ENCODE measurements at places on chromosomes 13 and 19. TPM values are rescaled to one million over a fixed set of nuclear protein-coding genes. Genes with fewer than 3 reads are reported as not detected.

DNA sequence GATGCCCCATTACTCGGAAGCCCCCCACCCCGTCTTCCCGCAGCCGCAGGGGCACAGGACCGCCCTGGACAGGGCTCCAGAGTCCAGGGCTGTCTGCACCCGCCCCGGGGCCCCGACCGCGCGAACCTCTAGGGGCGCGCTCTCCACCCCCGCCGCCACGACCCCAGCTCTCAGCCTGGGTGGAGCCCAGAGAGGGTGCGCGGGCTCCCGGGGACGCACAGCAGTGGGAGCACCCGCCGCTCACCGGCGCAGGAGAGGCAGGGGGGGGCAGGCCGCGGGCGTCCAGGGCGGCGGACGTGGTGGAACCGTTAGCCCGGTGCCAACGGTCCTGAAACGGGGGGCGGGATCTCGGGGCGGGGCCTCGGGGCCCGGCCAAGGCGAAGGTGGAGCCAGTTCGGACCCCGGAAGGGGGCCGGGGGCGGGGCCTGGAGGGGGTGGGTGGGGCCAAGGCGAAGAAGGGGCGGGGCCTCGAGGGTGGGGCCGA is at the start of gene ATP8B3:
Gene ATP8B3, minus strand, starts transcription at position 335 of the 484 bp plus-strand sequence. CDS start 540 bp downstream, outside the sequence.
- DNase-seq: no peak

GRCh38 chr13:66803808-66804456 is 426.2 kb downstream of the PCDH9 start:
- no peak for DNase-seq

- no peak for DNase-seq
Observed at GRCh38 chr13:35817642-35818607, 313.3 kb downstream of the DCLK1 start.

- peak; percentile 55 for DNase-seq
Observed at GRCh38 chr13:43516401-43516833, 270.4 kb downstream of the ENOX1 start.

DNA sequence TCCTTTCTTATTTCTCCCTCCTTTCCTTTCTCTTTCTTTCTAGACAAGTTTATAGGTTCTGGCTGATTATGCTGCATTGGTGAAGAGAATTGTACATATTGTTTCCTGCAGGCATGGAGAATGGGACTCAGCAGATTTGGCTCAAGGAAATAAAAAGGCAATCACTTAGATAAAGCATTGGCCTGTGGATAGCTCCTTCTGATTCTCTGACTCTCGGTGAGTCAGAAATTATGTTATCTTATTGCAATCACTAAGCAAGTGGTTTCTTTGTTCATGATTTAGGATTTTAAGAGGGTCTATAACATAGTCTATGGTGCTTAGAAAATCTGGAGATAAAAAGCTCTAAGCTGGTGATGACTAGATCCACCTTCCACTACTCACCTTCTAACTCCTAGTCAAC is 54.0 kb upstream of the POSTN start:
- DNase-seq: no peak

GRCh38 chr19:53896682-53897081 is 12.4 kb upstream of the CACNG7 start:
- DNase-seq: no peak

DNA sequence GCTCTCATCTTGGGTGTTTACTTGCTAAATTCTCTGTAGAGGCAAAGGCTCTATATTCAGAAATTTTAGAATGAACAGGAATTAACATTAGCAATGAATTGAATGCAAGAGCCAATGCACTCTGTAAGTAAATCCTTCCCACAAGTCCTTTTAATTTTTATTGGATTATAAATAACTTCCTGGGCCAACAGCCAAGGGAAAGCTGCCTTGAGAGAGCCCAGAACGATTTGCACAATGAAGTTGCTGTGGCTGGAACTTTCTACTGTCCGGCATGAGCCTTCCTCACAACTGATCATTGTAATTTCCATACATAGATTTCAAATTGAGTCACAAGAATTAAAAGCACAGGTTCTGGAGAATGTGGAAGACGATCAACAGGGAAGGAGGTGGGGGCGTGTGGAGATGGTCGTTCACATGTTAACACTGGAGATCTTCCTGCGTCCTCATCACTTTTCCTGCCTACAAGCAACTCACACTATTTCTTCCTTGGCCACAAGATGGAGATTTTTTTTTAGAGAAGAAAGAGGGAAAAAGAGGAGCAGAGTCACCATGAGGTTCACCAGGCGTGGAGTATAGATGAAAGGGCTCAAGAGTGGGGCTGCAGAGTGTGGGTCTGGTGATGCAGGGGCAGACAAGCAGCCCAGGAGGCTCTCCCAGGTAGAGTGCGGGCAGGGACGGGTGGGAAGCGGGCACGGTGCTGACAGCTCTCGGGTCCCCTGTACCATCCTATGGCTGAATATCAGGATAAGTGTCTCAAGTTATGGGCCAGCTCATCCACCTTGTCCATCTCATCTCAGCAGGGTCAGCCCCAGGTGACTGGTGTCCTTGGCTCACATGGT is 110.7 kb downstream of the SOX1 start:
- no peak for DNase-seq

GRCh38 chr13:109764045-109764444 is 22.3 kb downstream of the IRS2 start:
- no peak for DNase-seq

GRCh38 chr13:113907635-113908617 is 44.0 kb upstream of the GAS6 start:
- DNase-seq: no peak

- DNase-seq: no peak
Observed at GRCh38 chr13:110170882-110171281, 136.1 kb downstream of the COL4A1 start.

GRCh38 chr19:31956771-31957392 is 388.5 kb upstream of the ZNF507 start:
- DNase-seq: no peak

- no peak for DNase-seq
Observed at GRCh38 chr13:78607409-78608251, 4.3 kb upstream of the POU4F1 start.

- DNase-seq: no peak
Observed at GRCh38 chr13:95833719-95834118, 156.8 kb downstream of the DNAJC3 start.

GRCh38 chr13:42071672-42072419 is 23.4 kb downstream of the DGKH start:
- DNase-seq: no peak

GRCh38 chr19:39828654-39829032 is 5.3 kb downstream of the DYRK1B start:
- DNase-seq: no peak

DNA sequence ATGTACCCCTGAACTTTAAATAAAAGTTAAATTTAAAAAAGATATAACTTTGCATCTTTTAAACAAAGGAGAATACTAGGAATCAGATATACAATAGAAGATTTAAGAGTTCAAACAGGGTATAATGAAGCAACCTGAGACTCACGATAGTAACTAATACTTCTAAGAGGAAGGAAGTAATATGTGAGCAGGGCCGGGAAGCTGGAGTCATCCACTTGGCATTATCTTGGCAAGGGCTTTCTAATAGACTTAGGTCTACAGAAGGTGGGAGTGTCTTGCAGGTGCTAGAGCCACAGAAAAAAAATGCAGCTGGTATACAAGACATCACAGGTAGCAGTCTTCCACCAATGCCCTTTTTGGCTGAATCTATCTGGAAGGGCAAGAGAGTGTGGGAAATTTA is 231.9 kb downstream of the KCTD12 start:
- no peak for DNase-seq

DNA sequence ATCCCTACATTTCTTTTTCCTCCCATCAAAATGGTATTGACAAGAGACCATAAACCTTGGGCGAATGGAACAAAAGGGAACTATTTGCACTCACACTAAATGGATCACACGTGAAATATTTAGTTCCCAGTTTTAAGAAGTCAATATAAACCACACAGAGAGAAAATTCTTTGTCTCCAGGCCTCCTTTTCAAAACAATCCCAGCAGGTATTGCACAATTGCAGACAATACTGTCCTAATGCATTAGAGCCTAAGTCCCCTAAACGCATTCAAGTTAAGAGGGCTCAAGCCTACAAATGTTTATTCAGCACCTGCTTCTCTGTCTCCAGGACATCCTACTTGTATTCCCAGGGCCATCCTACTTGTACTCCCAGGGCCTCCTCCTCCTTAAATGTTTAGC is 1.3 kb upstream of the B3GLCT start:
- no peak for DNase-seq

Gene ATP8A2
- 0.40 TPM for polyA plus RNA-seq

Gene LPAR6
- polyA plus RNA-seq: 21.3 TPM

Gene ZIC2
- polyA plus RNA-seq: 0.07 TPM

Gene INSR
- polyA plus RNA-seq: 30.2 TPM

Gene THSD8
- 7.2 TPM for polyA plus RNA-seq

Gene ZNF525
- polyA plus RNA-seq: 6.2 TPM

Data from ovary (tissue), 10 donors.